ENCODE measurements at places on chromosomes 2 and 18. TPM values are rescaled to one million over a fixed set of nuclear protein-coding genes. Genes with fewer than 3 reads are reported as not detected.

GRCh38 chr18:74286106-74286855, 5.5 kb downstream of the CYB5A start:
- H3K4me1 ChIP-seq, result peaks cover 37% of the 10 kb centered on the region
- H3K27me3 ChIP-seq, result no peaks in the 10 kb centered on the region
- H3K36me3 ChIP-seq, result peaks cover 12% of the 10 kb centered on the region
- H3K27ac ChIP-seq, result no peak overlapping the region

GRCh38 chr18:53380063-53380639, 844.3 kb downstream of the MBD2 start:
- H3K4me3 ChIP-seq, result no peak overlapping the region
- H3K36me3 ChIP-seq, result no peaks in the 10 kb centered on the region
- H3K27me3 ChIP-seq, result no peaks in the 10 kb centered on the region
- H3K4me1 ChIP-seq, result no peaks in the 10 kb centered on the region
- H3K27ac ChIP-seq, result no peak overlapping the region

DNA sequence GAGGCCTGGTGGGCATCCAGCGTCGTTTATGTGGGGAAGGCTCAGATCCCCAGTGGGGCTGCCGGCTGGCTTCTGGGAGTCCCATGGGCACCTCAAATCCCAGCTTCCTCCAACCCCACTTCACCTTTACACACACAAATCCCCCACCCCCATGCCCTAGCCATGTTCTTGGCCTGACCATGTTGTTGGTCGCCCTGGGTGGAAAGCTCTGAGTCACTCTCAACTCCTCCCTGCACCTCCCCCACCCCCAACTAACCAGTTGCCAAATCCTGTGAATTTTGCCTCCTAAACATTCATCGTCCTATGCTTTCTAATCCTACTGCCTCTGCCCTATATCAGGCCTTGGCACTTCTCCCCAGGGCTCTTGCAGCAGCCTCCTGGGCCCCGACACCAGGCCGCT, 6.4 kb downstream of the TNS1 start:
- no peak overlapping the region for H3K4me3 ChIP-seq
- H3K4me1 ChIP-seq, result no peaks in the 10 kb centered on the region
- H3K27me3 ChIP-seq, result peaks cover 4% of the 10 kb centered on the region
- no peak overlapping the region for H3K27ac ChIP-seq
- no peak for DNase-seq

- H3K4me1 ChIP-seq, result peaks cover 66% of the 10 kb centered on the region
- no peak overlapping the region for H3K4me3 ChIP-seq
- no peak overlapping the region for H3K27ac ChIP-seq
- no peaks in the 10 kb centered on the region for H3K27me3 ChIP-seq
- no peak for DNase-seq
Observed at GRCh38 chr2:12725233-12726187, 8.8 kb downstream of the TRIB2 start.

DNA sequence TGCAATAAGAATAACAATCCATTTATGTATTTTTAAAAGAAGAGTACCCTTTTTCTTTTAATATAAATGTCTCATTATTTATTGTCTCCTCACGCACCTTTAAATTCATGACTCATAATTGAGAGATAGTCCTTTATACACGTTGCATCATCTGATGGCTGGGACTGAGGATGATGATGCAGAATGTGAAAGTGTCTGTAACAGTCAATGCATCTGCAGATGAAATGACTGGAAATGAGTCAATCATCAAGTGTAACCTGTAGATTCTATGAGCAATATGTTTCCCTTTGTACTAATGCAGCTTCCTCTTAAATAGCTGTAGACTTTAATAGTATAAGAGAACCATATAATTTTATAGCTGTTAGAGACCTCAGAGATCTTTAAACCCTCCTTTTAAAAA, 26.1 kb upstream of the SYT4 start:
- no peaks in the 10 kb centered on the region for H3K36me3 ChIP-seq
- no peak overlapping the region for H3K27ac ChIP-seq
- DNase-seq, result no peak

DNA sequence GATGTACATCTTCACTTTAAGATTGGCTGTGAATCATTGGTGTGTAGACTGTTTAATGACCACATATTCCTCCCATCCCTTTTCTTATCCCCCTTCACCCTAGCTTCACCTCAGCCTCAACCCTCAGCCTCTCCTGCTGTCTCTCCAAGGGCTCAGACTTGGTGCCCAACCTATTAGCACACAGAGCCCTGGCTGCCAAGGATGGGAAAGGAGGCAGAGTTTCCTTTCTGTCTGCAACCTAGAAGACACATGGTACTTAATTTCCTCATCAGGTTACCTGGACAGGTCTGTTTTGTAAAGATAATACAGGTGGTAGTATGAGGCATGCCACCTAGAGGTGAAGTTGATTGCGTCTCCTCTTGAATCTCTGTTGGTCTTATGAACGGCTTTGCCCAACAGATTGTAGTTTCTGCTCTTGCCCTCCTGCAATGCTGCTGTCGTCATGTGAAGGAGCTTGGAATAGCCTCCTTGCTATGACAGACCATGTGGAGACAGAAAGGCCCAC, 44.5 kb upstream of the RMND5A start:
- DNase-seq, result no peak
- peaks cover 2% of the 10 kb centered on the region for H3K36me3 ChIP-seq
- H3K4me3 ChIP-seq, result no peak overlapping the region
- no peaks in the 10 kb centered on the region for H3K27me3 ChIP-seq
- peaks cover 2% of the 10 kb centered on the region for H3K4me1 ChIP-seq
- H3K27ac ChIP-seq, result no peak overlapping the region

GRCh38 chr2:61469424-61470121, 1.3 kb downstream of the USP34 start:
- H3K27me3 ChIP-seq, result no peaks in the 10 kb centered on the region
- peaks cover 27% of the 10 kb centered on the region for H3K4me1 ChIP-seq
- H3K36me3 ChIP-seq, result peaks cover 22% of the 10 kb centered on the region
- peak overlapping the region; percentile 96 for H3K27ac ChIP-seq
- peak overlapping the region; percentile 93 for H3K4me3 ChIP-seq
- DNase-seq, result no peak

GRCh38 chr2:204452464-204453023, 92.7 kb upstream of the PARD3B start:
- peaks cover 4% of the 10 kb centered on the region for H3K27me3 ChIP-seq
- H3K4me1 ChIP-seq, result no peaks in the 10 kb centered on the region
- no peak for DNase-seq
- no peak overlapping the region for H3K4me3 ChIP-seq
- no peaks in the 10 kb centered on the region for H3K36me3 ChIP-seq

DNA sequence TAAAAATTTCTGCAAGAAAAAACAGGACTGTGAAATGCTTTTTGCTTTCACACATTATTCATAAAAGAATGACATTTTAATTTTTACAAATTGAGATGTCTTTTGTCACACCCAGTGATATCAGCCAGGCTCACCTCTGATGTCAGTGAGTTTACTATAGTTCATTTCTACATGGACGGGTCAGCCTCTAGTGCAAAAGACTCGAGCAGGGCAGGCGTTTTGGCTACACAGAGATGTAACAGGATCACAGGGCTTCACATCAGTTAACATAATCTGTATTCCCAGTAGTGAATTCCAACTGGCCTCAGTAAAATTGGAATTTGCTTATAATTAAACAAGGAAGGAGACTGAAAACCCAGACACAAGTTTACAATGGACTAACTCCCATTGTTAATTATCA, 275.6 kb upstream of the ZSWIM2 start:
- H3K27me3 ChIP-seq, result no peaks in the 10 kb centered on the region
- no peak overlapping the region for H3K4me3 ChIP-seq
- H3K27ac ChIP-seq, result no peak overlapping the region
- no peak for DNase-seq
- H3K36me3 ChIP-seq, result no peaks in the 10 kb centered on the region

DNA sequence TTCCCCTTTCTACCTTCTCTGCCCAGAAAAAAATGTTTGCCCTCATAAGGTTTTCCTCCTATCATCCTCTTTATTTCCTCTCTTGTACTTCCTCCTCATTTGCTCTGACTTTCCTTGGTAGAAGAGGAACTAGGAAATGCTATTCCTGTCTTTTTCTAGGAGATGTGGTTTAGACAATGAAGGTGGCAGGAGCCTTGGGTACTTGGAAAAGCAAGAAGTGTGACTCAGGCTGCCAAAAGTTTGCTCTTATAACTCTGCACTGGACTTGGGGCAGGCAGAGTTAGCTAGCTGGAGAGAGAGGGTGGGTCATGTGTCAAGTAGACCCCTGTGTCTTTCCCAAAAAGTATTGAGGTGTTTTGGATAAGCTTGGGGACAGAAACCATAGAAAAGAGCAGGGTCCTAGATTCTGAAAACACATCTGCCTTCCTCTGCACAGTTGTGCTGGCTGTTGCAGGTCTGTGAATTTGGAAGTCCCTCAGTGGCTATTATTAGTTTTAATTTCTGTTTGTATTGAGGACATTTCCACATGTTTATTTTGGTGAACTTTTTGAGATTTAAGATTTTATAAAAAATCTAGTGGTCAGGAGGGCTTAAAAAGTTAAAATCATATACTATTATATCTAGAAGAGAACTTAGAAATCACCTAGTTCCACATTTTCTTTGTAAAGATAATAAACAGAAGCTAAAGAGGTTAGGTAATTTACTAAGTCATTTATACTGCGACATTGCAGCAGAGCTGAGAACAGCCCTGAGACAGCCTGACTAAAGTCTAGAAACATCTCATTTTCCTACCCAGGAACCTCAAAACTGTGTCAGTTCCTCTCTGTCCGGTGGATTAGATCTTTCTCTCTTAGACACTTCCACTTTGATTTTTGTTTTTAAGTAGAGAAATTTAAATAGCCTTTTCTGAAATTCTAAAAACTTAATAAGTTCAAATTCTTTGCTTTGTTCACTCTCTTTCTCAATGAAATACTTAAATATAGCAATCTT, 16.0 kb downstream of the INSIG2 start:
- peaks cover 24% of the 10 kb centered on the region for H3K36me3 ChIP-seq
- H3K27me3 ChIP-seq, result no peaks in the 10 kb centered on the region
- no peak for DNase-seq
- H3K27ac ChIP-seq, result no peak overlapping the region
- peaks cover 14% of the 10 kb centered on the region for H3K4me1 ChIP-seq
- H3K4me3 ChIP-seq, result no peak overlapping the region

GRCh38 chr18:60809937-60810336, 437.4 kb upstream of the MC4R start:
- H3K36me3 ChIP-seq, result no peaks in the 10 kb centered on the region
- DNase-seq, result no peak
- no peaks in the 10 kb centered on the region for H3K4me1 ChIP-seq
- H3K4me3 ChIP-seq, result no peak overlapping the region

- no peak overlapping the region for H3K4me3 ChIP-seq
- H3K27ac ChIP-seq, result no peak overlapping the region
Observed at GRCh38 chr2:182553483-182553882, 126.6 kb upstream of the PDE1A start.

DNA sequence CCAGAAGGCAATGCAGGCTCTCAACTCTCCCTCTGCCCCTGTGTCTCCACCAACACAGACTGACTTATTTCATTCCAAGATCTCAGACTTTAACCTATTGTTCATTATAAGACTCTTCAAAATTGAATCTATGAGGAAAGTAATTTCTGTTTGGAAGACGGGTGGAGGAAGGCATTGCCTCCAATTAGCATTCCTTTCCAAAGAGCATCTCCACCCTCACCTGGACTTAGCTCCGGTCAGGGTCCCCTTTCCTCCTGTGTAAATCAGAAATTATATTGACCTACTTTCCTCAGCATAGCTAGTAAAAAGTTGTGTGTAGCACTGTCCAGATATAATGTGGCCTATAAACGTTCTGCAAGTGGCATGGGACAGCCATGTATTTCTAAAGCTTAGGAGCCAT, 230.4 kb upstream of the ACVR2A start:
- no peaks in the 10 kb centered on the region for H3K4me1 ChIP-seq
- no peaks in the 10 kb centered on the region for H3K36me3 ChIP-seq
- DNase-seq, result no peak
- no peak overlapping the region for H3K4me3 ChIP-seq
- no peak overlapping the region for H3K27ac ChIP-seq
- no peaks in the 10 kb centered on the region for H3K27me3 ChIP-seq

DNA sequence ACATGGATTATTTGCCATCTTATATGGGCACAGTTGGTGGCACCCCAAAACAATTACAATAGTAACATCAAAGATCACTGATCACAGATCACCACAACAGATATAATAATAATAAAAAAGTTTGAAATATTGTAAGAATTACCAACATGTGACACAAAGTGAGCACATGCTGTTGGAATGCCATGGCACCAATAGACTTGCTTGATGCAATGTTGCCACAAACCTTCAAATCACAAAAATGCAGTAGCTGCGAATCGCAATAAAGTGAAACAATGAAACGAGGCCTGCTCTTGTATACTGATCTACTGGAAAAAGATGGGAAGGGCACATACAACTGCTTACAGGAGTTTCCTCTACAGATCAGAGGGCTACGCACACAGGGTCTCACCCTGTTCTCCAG, 32.2 kb upstream of the AMMECR1L start:
- no peak for DNase-seq
- H3K36me3 ChIP-seq, result no peaks in the 10 kb centered on the region

GRCh38 chr18:54233228-54233625, 8.8 kb upstream of the MBD2 start:
- H3K4me3 ChIP-seq, result no peak overlapping the region
- H3K4me1 ChIP-seq, result peaks cover 4% of the 10 kb centered on the region
- no peaks in the 10 kb centered on the region for H3K36me3 ChIP-seq
- H3K27me3 ChIP-seq, result no peaks in the 10 kb centered on the region
- DNase-seq, result no peak

DNA sequence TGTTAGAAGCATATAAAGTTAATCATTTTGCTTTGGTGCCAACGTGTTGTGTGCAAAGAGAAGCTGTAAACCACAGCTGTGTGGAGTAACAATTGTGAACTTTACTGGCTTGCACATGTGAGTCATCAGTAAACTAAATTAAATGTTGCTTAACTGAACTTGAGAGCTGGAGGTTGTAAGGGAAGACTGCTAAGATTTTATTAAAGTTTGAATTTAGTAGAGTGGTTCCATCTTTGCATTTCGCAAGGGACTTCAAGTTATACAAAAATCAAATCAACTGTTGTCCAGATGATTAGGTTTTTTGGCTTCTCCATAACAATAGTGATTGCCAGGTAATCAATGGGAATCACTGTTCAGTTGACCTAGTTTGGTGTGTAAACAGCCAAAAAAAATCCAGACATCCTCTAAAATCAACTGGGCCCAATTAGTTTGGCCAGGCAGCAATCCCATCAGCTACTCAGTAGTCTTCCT, 247.4 kb downstream of the MYO3B start:
- H3K36me3 ChIP-seq, result no peaks in the 10 kb centered on the region
- no peak overlapping the region for H3K4me3 ChIP-seq
- H3K27ac ChIP-seq, result no peak overlapping the region
- no peak for DNase-seq

GDF7 gene
- total RNA-seq, result not detected

SPEG gene
- total RNA-seq, result 1.6 TPM

HRH4 gene
- not detected for total RNA-seq

ACADL gene
- not detected for total RNA-seq

VWA3B gene
- total RNA-seq, result not detected

ACMSD gene
- total RNA-seq, result not detected

RBKS gene
- 5.1 TPM for total RNA-seq

FAM237A gene
- not detected for total RNA-seq

REG1B gene
- total RNA-seq, result not detected

ERMN gene
- 1.9 TPM for total RNA-seq

SEMA4C gene
- total RNA-seq, result 8.3 TPM

Data from activated naive CD8-positive, alpha-beta T cell treated with anti-CD3 and anti-CD28 coated beads for 36 hours (primary cell).